Stimulated activated CD8-positive, alpha-beta memory T cell treated with anti-CD3 and anti-CD28 coated beads, Interleukin-7, amount 100 ng/mL, for 24 hours (primary cell): ENCODE measurements at places on chromosomes 3 and 15.

DNA sequence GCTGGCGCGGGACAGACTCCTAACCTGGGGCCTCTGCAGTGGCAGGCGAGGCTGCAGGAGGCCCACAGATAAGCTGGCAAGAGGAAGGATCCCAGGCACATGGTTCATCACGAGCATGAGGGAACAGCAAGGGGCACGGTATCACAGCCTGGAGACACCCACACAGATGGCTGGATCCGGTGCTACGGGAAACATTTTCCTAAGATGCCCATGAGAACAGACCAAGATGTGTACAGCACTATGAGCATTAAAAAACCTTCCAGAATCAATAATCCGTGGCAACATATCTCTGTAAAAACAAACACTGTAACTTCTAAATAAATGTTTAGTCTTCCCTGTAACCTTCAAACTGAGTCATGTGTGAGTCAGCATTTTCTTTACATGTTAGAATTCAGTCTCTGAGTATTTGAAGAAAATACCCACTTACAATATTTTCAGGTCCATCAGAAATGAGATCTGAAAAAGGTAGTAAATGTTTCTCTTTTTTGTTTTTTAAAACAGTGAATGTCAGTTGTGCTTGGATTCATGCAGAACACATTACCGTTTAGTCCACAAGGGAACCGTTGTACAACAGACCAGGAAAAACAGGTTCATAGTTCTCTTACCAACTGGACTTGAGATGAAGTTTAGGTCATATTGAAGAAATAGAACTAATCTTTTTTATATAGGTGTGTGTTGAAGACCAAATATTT, 75.9 kb downstream of the BOC start:
- DNase-seq: no peak

DNA sequence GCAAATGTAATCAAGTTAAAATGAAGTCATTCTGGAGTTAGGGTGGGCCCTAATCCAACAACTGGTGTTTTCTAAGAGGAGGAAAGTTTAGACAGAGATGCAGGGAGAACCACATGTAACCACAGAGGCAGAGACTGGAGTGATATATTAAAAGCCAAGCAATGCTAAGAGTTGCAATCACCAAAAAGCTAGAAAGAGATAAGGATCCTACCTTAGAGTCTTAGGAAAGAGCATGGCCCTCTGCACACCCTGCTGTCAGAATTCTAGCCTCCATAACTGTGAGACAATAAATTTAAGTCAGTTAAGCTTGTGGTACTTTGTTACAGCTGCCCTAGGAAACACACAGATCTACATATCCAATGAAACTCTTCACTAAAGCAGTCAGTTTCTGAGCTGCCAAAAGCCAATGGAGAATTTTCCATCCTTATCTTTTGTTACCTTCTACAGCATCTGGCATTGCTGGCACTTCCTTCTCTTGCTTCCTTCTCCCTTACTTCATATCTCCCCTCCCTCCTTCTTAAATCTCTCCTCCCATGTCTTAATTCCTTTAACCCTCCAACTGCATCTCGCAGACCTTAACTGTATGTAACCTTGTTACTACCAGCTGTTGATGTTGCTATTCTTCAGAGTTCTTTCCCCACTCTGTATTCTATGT, 11.2 kb downstream of the DCBLD2 start:
- DNase-seq: no peak

- DNase-seq: no peak
Observed at GRCh38 chr3:119918992-119919933, 137.4 kb downstream of the NR1I2 start.

DNA sequence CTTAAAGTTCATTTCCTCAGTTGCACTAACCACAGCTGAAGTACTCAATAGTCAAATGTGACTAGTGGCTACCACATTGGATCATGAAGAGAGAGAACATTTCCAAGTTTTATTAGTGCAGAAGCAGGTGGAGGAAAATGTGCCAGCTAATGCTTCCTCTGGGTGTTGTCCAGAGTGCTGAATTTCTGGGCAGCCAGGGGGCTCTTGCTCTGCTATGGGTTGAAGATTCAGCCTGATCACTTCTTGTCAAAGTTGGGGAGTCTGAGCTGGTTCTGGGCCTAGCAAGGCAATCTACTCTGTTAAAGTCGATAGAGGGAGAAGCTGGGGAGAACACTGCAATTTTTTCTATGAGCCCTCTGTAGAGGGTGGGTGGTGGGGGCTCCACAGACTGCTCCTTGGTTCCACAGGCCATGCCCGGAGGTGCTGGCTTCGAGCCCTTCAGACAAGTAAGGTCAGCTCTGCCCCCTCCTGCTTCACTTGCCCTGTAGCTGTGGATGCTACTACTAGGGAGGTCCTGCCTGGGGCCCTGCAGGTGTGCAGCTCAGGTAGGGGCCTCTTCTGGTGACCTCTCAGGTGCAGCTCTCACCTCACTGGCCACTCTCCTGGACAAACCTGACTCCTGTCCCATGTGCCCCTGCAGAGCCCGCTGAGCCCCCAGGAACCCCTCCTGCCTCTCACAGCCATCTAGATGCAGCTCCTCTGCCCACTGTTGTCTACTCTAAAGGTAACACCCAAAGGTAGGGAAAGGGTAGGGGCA, 8.2 kb downstream of the ALG3 start:
- no peak for DNase-seq

GRCh38 chr3:124456506-124456905, 273.7 kb upstream of the UMPS start:
- no peak for DNase-seq

DNA sequence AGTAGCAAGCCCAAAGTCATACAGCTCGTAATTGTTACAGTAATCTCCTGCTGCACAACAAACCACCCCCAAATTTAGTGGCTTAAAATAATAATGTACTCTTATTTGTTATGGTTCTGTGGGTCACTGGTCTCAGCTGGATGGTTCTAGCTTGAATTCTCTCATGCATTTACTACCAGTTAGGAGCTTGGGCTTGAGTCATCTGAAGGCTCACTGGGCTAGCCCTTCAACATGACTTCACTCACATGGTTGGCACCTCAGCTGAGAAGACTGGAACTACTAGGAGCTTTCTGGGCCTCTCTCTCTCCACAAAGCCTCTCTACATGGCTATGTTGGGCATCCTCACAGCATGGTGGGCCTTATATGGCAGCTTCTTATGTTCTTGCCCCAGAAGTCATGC, 12.5 kb downstream of the PCOLCE2 start:
- DNase-seq: no peak

DNA sequence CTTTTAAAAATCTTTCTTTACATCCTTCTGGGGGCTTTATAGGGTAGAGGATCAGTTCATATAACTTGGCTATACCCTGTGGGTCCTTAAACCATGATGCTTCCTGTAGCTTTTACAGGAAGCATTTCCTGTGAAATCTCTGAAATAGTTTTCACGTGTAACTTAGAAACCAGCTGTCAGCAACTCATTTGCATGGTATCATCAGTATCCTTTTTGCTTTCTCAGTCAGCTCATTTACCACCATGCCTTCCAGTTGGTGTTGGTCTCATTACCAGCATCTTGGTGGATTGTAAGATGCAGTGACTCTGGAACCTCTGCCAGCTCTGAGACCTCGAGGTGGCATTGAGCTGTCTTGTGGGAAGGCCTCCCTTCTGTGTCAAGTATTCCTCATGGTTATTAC, 96.7 kb upstream of the MYZAP start:
- no peak for DNase-seq

DNA sequence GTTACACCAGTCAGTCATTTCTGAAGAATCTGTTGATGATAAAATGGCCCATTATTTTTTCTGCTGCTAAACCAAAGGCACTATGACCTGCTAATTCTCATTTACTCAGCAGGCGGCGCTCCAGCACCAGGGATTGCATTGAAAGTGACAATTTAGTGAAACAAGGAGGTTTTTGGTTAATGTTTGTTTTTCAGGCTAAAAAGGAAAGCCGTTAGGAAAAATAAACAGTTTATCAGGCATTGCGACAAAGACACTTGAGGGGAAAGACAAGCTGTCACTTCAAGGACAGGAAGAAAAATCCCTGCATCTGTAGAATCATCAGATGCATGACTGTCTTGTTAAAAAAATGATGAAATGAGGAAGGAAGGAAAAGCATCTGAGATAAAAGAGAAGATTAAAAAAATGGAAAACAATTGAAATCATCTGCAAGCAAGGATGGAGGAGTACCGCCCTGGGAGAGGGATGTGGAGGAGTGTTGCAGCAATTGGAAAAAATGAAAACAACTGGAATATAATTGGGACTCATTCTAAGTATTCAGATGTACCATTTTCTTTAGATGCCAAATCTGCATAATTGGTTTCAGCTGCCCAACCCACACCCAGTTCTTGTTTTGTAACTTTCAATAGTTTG, 54.0 kb downstream of the NR1D2 start:
- peak; percentile 55 for DNase-seq

DNA sequence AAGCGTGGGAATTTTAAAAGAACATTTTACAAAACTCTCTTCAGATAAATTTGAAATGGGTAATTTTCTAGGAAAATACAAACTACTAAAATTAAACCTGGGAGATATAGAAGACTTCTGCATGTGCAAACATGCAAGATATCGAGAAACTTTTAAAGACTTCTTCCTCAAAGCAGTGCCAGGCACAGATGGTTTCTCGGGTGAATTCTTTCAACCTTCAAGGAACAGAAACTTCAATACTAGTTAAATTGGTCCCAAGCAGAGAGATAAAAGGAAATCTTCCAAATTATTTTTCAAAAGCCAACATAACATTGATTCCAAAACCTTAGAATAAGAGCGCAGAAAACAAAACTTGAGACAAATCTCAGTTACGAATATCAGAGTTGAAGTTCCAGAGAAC, 732.7 kb downstream of the PDCD6IP start:
- DNase-seq: no peak

DNA sequence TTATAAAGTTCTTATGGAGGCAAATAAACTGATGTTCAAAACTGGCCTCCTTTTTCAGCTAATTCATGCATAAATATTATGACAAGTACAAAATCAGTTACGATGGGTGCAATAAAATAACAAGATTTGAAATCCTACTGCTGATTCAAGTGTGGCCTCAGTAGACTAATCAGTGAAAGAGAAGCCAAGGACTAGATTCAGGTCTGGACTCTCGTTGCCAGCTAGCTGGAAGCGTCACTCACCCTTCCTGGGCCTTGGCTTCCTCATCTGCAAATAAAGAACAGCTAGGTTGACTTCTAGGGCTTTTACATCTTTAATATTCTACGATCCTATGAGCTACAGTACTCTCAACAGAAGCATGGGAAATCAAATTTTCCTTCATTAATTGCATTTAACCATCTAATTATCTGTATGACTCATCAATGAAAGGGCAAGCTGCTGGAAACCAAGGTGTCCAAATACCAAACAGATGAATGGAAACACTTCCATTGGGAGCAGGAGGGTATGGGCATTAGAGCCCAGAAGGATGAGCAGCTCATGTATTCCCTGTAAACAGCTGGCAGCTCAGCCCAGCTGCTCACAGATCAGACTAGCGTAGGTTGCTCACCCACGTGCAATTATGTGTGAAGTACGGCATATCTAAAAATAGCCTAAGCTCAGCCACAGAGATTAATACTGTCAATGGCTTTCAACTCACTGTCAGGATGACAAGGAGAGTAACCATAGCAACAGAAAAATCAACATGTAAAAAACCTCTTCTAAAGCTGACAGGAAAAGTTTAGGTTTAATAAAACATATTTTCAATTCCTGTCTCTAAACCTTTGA, 294.8 kb downstream of the PLCL2 start:
- DNase-seq: no peak

DNA sequence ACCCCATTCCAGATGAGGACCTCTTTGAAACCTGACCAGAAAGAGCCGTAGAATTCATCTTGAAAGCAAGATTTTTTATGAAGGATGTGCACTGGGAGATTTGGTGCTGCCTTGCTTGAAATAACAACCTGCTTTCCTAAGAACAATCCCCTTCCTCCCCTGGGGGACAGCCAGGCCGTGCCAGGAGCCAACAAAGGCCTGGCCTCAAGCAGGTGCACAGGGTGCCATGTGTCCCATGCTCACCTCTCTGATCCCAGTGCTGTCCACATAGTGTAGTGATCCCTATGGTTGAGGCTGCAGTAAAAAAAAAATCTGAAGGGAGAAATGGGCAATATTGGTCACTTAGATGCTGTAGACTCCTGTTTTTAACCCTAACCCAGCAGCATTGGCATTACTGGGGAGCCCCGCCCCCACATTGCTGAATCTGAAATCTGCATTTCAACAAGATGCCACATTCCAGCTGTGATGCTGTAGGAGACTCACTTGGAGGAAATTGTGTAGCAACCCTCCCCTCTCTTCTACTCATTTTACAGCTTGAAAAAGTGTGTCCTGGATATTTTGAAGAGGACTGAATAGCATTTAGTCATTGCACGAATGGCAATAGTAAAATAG, 171.2 kb downstream of the APBA2 start:
- DNase-seq: no peak

- DNase-seq: no peak
Observed at GRCh38 chr15:60251300-60252070, 146.3 kb downstream of the ANXA2 start.

- no peak for DNase-seq
Observed at GRCh38 chr3:42035007-42035406, 56.1 kb upstream of the TRAK1 start.

DNA sequence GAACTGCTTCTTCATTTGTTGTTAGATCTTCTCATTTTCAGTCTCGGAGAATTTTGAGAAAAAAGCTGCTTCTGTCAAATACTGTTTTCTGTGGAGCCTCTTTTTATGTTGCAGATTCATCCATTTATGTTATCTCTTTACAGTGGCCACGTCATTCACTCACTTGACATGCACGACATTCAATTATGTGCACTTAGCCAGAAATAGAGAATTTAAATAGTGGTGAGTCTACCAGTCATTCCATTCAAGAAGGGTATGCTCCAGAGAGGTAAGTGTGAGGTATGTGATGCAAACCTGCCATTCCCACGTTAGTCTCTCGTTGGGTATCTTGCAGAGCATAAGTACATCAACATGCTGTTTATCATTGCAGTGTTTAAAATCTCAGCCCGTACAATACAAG, 9.8 kb downstream of the ARPP19 start:
- DNase-seq: no peak
